Right lung (tissue), 10 donors: ENCODE measurements at places on chromosomes 3 and 15. TPM values are rescaled to one million over a fixed set of nuclear protein-coding genes. Genes with fewer than 3 reads are reported as not detected.

DNA sequence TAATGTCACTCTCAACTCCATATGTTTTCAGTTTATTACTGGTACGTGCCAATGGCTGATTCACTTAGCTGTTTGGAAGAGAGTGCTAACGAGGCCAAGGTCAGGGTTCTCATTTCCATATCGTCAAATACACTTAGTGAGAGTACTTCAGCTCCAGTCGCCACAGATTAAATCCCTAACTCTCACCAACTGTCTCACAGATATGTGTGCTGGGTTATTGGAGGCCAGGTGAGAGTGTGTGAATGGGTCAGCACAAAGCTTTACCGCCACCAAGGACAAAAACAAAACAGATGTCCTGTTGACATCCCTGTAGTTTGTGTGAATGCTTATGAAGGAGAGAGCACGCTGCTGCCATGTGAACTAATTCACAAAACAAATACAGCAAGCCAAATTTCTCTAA is 133.5 kb upstream of the TBL1XR1 start:
- no peak for DNase-seq

GRCh38 chr3:188191460-188191859 is 37.5 kb downstream of the LPP start:
- no peak for DNase-seq

- DNase-seq: no peak
Measured at GRCh38 chr3:127798716-127799115, 23.6 kb downstream of the MGLL start.

DNA sequence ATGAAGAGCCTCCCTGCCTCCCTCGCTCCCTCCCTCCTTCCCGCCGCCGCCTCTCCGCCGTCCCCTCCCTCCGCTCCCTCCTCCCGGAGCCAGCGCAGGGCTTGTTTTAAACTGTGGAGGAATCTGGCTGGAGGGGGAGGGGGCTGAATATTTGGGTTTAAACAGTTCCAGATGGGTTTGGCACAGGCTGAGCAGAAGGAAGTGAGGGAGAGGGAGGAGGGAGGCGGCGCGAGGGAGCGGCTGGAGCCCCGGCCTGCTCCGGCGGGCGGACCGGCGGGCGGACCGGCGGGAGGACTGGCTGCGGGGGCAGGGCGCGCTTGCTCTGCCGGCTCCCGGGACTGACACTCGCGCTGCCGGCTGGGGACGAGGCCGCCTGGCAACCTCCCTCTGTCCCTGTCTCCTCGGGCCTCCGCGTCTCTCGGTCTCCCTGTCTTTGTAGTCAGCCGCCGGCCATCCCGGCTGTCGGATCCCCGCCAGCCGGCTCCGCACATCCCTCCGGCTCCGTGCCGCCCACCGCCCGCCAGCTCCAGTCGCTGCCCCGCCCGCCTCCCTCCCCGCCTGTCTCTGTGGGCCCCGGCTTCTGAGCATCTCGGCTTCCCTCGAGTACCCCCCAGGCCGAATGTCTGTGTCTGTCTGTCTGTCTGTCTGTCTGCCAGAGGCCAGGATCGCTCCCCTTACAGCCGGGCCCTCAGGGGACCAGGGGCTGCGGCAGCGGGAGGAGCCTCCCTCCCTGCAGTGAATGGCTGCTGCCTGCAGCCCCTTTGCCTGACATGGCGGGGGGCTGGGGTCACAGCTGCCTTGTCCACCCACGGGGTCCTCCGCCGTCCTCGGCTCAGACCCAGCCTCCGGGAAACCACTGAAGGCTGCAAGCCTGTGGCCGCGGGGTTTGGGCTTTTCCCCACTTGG is 7.6 kb downstream of the EPHB3 start:
- DNase-seq: peak; percentile 98

DNA sequence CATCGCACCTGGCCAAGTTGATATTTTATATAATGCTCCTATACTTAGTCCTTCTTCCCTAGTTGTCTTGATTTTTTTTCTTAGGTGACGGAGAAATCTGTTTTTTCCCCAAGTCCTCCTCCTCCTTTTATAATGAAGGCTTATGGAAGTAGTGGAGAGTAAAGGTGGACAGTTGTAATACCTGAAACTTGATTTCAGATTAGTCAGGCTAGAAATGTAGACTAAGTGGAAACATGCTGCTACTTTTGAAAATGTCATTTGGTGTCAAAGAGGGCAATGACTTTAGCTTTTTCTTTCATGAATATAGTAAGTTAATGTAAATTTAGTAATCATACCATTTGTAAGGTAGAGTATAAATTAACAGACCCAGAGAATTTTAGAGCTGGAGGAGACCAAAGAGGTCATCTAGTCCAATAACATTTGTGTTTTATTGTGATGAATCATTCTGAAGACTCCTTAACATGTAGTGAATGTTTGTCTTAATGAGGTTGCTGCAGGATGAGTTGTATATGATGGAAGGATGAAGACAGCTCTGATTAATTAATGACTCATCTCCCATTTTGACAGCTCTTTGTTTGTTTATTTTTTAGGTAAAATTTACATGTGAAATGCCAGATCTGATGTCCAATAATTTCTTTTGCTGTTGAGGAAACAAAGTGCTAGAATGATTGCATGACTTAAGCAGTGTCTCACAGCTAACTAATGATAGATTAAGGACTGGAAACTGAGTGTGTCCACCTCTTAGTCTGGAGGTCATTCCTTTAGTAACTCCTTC is 8.7 kb downstream of the CTDSPL2 start:
- no peak for DNase-seq

DNA sequence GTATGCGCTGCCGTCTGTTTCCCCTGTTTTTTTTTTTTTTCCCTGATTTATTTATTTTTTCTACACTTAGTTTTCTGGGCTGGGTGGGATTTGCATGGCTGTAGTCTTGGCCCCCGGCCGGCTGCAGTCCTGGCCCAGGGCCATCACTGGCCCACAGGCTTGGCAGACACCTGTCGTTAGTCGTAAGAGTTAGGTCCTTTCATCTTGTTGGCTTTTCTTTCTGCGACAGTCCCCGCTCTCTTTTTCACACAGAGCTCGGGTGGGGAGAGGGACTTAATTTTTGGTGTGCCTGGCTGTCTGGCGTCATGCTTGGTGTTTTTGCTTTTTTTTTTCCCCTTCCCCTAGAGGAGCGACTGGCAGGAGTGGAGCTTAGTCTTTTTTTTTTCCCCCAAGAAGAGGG is 183.4 kb downstream of the KLF13 start:
- DNase-seq: no peak

GRCh38 chr3:21803604-21804003 is 52.6 kb upstream of the ZNF385D start:
- DNase-seq: no peak

GRCh38 chr15:100202309-100202960 is 139.3 kb downstream of the ADAMTS17 start:
- no peak for DNase-seq

CFAP100 gene
- polyA plus RNA-seq: 0.80 TPM

SLC12A1 gene
- 2.6 TPM for polyA plus RNA-seq

FGF7 gene
- 27.9 TPM for polyA plus RNA-seq
